ENCODE measurements at places on chromosomes 12 and 14.

- DNase-seq: no peak
Observed at GRCh38 chr12:93379981-93380361, 2.2 kb downstream of the NUDT4 start.

GRCh38 chr12:64992116-64992515, 129.0 kb downstream of the WIF1 start:
- DNase-seq: no peak

DNA sequence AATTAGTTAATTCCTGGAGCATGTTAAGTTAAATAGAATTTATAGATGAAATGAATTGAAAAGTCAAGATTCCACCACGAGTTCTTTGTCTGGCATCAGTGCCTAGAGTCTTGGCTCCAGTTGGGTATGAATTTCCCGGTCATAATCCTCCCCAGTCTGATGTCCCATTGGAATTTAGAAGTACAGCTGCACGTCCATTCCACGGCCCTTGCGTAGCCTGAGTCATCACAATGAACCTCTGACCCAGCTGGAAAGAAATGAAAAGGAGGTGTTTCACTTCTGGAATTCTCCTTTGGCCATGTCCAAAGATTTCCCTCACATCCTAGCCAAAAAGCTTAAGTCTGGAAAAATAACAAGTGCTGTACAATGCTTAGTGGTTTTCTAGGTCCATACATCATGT, 122.7 kb downstream of the KICS2 start:
- no peak for DNase-seq

- no peak for DNase-seq
Observed at GRCh38 chr12:659090-659683, 4.1 kb downstream of the NINJ2 start.

DNA sequence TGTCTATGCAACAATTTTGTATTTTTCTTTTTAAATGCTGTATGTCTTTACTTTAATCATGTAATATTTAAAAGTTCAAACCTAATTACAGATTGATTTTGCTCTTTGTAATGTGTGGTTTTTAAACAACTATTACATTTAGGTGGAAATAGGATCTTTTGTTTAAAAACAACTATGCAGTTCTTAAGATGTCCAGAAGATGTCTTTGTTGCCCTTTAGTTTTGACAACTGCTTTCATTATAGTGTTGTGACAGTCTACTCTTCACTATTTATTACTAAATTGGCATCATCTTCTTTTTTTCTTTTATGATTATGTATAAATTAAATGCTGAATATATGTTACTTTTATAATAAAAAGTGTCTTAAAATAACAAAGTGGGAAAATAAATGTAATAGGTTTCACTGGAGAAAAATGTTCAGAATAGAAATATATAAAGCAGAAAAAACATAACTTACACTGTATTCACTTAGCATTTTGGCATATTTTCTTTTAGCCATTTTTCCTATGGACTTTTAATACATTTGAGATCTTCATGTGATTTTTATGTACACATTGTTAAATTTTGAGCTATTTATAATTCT, 27.1 kb upstream of the PCNX4 start:
- peak; percentile 70 for DNase-seq

- DNase-seq: no peak
Observed at GRCh38 chr12:89262855-89263552, 89.3 kb downstream of the DUSP6 start.

DNA sequence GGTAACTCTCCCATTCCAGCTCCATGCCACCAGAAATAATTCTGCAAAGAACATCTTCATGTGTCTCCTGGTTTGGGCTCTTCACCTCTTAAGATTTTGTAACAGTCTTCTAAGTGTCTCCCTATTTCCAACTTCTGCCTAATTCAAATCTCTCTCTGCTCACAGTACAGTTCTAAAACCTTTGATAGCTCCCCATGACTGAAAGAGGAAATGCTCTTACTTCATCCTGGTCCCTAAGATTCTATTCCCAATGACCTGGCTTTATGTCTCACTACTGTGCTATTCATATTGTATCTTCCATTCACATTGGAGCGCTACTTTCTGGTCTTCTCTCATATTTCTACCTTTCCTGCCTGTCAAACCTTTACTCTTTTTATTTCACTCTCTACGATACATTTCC, 1.6 kb downstream of the AMN1 start:
- peak; percentile 25 for DNase-seq

DNA sequence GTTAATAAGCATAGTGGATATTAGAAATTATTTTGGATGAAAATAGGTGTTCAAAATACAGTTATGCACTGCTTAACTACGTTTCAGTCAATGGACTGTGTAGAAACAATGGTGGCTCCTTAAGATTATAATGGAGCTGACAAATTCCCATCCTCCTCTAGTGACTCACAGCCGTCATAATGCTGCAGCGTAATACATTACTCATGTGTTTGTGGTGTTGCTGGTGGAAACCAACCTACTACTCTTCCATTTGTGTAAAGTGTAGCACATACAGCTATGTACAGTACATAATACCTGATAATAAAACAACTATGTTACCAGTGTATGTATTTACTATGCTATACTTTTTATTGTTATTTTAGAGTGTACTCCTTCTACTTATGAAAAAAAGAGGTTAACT, 111.2 kb upstream of the TMCC3 start:
- peak; percentile 78 for DNase-seq

DNA sequence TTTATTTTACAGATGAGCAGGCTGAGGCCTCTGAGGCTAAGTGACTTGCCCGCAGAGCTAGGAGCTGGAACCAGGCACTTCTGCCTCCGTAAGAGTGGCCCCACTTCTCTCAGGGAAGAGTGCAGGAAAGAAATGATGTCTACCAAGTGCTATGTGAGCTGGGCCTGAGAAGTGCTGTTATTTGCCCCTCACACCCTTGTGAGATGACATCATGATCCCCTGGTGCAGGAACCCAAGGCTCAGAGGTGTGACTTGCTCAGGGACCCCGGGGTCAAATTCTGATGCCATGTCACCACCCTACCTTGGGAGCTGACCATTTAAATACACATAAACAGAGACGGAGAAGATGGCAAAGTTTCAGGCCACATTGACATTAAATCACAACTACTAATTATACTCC, 63.7 kb upstream of the DDX11 start:
- no peak for DNase-seq

DNA sequence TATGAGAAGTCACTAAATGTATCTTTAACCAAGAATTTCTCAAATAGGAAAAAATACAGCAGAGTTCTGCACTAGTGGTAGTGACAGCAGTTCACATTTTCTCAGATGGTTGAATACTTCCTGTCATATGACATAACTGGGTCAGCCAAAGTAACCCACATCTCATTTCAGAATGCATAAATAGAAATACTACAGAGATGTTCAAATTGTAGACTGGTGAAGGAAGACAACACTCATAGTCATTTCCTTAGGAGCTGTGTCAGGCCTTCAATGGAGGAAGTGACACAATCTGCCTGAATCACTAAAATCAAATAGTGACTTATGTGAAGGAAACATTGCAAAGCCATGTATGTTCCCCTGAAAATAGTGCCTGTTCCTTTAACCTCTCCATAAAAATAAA, 32.4 kb downstream of the FERMT2 start:
- DNase-seq: peak; percentile 93

DNA sequence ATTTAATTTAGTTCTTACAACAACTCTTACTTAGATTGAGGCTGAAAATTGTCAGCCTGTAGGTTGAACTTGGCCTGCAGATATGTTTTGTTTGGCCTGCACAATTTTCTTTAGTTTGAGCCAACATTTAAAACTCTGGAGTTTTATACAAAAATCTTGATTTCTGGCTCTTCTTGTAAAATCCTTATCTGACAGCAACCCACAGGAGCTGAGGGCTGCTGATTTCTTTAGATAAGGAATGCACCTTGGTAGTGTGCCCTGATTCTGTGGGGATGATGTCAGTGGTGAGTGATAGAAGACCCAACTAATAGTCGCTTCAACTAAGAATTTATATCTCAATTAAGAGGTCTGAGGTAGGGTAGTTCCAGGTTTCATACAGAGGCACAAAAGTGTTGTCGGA, 49.5 kb downstream of the SOCS2 start:
- DNase-seq: no peak

- DNase-seq: peak; percentile 3
Observed at GRCh38 chr12:119020406-119021360, 39.3 kb downstream of the SRRM4 start.

DNA sequence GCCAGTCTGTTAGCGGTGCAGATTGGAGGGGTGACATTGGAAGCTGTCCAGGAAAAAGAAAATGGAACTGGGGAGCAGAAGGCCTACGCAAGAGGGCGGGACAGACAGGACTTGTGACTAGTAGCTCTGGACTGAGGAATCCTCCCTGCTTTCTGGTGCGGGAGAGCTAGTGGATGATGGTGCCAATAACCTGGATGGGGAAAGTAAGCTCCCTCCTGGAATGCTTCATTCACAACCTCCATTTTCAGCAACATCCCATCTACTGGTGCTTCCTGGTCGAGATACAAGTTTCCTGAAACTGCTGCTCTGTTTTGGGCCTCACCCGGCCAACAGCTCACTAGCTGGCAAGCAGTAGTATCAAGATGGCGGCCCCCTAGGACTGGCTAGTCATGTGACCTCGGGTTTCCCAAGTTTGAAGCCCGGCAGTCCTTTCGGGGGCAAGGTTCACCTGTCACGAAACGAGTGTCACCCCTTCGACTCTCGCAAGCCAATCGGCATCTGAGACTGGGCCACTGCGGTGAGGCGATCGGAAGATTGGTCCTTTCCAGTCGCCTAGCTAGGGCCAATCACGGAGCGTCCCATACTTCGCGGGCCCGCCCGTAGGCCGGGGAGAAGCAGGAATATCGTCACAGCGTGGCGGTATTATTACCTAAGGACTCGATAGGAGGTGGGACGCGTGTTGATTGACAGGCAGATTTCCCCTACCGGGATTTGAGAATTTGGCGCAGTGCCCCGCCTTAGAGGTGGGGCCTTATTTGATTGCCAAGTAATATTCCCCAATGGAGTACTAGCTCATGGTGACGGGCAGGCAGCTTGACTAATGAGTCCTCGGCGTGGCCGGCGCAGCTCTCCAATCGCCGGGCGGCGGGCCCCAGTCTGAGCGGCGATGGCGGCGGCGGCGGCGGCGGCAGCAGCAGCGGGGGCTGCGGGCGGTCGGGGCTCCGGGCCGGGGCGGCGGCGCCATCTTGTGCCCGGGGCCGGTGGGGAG, at the start of gene PABPN1:
Gene PABPN1 (plus strand): TSS at position 874 of the 988 bp plus-strand sequence. CDS start 13 bp downstream, at position 887.
- DNase-seq: peak; percentile 100

- DNase-seq: peak; percentile 50
Observed at GRCh38 chr14:103302966-103303365, 31.1 kb upstream of the EIF5 start.

- DNase-seq: no peak
Observed at GRCh38 chr12:132256646-132257045, 72.7 kb downstream of the GALNT9 start.

DNA sequence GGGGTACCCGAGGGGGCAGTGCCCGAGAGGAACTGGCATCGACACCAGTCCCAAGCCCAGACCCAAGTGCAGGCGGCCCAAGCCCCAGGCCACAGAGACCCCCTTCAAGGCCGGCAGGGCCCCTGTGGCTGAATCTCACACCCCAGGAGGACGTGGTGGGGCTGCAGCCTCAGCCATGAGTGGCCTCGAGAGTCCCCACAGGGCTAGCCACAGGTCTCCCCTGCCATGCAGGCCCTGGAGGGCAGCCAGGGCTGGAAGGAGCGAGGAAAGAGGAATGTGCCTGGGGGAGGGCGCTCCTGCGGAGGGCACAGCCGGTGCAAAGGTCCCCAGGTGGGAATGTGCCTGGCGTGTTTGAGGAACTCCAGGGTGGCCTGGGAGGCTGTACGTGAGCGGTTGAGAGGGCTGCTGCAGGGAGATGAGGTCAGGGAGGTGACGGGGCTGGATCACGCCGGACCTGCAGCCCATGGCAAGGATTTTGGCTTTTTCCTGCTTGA, 86.1 kb downstream of the NCOR2 start:
- no peak for DNase-seq

- no peak for DNase-seq
Observed at GRCh38 chr12:103558879-103559278, 28.2 kb upstream of the STAB2 start.

- no peak for DNase-seq
Observed at GRCh38 chr14:90883197-90883596, 67.0 kb upstream of the TTC7B start.

DNA sequence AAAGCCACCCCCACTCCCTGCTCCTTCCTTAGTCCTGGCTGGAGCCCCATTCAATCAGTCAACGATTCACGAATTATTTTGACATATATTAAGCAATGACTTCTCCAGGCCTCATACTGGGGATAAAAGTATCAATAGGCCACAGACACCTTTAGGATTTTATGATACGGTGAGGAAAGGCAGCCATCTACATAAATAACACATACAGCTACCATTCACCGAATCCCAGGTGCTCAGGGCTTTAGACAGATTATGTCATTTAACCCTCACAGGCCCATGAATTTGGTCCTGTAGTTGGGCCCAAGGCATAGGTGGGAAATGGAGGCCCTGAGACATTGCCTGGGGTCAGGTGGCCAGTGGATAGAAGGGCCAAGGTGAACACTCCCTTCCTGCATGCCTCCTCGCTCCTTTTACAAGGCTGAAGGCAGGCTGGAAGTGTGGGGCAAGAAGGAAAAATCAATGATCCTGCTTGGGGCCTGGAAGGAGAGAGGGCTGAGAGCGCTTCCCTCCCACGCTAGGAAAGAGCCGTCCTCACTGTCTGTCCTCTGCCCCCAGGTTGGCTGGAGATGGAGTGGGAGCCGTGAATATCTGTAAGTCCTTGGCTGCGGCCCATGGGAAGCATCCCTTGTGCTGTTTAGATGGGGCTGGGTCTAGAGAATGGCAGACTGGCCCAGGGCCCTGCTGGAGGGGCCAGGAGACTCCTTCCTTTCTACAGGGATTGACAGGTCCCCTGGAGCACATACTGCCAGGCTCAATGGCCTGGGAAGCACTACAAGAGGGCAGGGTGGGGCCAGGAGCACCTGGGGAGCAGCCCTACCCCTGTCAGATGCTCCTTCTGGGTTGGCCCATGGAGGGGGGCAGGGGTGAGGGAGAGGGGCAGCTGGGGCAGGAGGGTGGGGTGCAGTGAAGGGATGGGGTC, 14.8 kb downstream of the KRT7 start:
- DNase-seq: no peak

GRCh38 chr12:2493086-2493485, 301.7 kb upstream of the FKBP4 start:
- no peak for DNase-seq

DNA sequence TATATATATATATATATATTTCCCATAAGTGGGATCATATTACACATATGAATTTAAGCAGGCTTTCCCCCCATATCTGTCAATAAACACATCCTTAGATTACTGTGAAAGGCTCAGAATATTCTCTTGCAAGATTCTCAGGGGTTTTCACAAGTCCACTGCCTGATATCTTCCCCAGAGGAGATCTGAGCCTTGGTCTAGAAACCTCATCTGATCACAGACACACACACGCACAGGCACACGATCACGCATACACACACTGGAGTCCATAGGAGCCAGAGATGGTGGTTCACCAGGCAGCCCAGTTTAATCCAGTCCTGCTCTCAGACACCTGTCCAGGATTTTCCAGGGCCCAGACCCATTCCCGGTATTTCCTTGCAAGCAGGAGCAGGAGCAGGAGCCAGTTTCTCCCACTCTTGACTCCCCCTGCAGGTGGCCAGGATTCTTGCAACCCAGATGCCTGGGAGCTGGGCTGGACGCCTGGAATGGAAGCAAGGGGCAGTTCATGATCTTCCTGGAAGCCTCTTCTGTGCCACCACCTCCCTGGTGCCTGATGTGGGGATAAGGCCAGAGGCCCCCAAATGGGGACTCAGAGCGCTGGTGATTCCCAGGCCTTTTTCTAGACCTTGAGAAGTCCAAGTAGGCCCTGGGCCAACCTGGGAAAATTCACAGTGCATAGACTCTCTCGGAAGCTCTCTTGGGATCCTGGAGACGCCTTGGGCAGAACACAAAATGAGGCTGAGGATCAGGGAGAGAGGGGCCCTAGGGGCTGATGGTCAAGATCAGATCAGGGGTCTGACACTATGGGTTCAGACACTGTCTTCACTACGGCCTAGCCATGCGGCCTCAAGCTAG, 16.5 kb upstream of the KRT78 start:
- DNase-seq: peak; percentile 40
